Activated CD4-positive, alpha-beta T cell treated with anti-CD3 and anti-CD28 coated beads for 48 hours (primary cell): ENCODE measurements at places on chromosomes 5 and 9.

DNA sequence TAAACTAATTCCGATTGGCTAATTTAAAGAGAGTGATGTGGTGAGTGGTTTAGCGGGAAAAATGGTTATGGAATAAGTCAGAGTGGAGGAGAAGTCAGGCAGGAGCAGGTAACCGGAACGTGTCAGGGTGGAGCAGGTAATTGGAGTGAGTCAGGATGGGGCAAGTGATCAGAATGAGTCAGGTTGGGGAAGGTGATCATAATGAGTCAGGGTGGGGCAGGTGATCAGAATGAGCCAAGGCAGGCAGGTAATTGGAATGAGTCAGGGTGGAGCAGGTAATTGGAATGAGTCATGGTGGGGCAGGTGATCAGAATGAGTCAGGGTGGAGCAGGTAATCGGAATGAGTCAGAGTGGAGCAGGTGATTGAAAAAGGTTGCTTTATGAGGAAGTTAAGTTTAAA lies 101.4 kb downstream of the TMEM167A start:
- DNase-seq: peak; percentile 5

- no peak for DNase-seq
These were observed 27.7 kb downstream of the PCDHB15 start for GRCh38 chr5:141272906-141273305.

DNA sequence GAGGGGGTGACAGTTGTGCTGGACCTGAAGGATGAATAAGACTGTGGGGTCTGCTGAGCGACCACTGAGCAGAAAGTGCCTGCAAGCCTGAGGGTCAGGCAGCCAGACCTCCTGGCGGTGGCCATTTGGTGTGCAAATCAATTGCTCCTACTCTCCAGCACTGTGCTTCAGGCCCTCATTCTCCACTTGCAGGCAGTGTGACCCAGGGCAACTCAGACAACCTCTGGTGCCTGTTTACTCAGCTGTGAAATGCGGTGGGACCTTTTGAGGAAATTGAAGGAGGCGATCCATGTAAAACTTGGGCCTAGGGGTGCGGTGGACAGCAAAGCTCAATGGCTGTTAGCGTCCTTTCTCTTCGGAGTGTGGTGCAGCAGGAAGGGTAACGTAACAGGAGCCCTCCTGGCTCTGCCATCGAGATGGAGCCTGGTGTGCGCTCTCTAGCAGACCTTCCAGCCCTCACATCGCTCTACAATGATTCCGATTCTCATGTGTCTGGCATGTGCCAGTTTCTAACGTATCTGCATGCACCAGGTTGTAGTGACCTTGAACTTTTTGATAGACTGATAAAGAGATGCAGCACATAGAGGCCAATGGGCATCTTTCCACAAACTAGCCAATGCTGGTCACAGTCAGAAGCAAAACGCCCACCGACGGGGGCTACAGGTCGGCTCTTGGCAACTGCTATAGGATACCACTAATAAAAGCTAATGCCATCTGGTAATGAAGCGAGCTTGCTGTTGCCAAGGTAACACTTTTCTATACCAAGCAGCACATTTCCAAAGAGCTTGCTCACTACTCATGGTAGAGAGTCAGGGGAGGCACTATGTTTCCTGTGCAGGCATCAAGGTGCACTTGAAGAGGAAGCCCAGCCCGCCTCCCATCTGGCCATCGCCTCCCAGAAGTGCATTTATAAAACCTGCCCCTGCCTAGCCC lies 159.7 kb upstream of the RAPGEF1 start:
- DNase-seq: no peak

DNA sequence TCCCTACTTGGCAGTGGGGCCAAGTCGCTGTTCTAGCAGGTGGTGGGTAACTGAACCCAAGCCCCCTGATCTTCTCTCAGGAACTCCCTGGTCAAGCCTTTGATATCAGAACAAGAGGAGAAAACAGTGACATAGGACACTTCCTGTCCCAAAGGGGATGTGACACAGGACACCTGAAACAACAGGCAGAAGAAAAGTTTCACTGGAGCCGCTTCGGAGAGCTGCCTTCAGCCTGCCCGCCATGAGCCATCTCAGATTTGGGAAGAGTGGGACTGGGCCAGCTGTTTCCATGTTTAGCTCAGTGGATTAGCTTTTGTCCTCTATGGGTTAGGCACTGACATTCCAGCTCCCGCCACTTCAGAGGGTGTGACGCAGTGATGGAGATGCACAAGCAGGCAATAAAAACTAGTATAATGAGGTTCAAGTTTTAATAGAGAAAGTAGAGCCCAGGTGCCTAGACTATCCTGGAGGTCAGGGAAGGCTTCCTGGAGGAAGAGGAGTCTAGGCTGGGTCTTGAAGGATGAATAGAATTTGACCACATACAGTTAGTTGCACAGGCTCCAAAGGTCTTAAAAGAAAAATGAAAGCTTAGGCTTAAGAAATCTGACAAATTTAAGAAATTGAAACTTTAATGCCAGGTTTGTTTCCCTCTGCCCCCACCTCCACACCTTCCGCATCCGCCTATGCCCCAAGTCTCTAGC lies 104.1 kb upstream of the SPRY4 start:
- DNase-seq: no peak

GRCh38 chr9:124013309-124014210 lies 2.0 kb downstream of the LHX2 start:
- DNase-seq: no peak

GRCh38 chr5:132674671-132675506 lies 1.1 kb downstream of the IL4 start:
- DNase-seq: no peak

GRCh38 chr9:114409103-114409780 lies 21.5 kb upstream of the AKNA start:
- no peak for DNase-seq

- DNase-seq: no peak
These were observed 470.4 kb downstream of the ZSWIM6 start for GRCh38 chr5:61802456-61802855.

DNA sequence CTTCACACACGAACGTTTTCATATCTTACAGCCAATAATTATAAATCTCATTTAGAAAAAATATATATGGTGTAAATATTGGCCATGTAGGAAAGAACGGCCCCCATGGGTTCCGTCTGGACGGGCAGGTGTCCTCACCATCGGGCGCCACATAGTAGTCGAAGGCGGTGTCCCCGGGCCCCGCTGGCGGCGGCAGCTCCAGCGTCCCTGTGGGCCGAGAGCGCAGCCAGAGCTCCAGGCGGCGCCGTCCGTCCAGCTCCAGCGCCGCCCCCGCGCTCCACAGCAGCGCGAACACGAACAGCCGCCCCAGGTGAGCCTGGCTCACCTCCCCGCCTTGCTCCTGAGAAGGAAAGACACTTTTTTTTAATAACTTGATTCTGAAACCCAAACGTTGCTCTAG lies 134.6 kb downstream of the DNAH5 start:
- no peak for DNase-seq

DNA sequence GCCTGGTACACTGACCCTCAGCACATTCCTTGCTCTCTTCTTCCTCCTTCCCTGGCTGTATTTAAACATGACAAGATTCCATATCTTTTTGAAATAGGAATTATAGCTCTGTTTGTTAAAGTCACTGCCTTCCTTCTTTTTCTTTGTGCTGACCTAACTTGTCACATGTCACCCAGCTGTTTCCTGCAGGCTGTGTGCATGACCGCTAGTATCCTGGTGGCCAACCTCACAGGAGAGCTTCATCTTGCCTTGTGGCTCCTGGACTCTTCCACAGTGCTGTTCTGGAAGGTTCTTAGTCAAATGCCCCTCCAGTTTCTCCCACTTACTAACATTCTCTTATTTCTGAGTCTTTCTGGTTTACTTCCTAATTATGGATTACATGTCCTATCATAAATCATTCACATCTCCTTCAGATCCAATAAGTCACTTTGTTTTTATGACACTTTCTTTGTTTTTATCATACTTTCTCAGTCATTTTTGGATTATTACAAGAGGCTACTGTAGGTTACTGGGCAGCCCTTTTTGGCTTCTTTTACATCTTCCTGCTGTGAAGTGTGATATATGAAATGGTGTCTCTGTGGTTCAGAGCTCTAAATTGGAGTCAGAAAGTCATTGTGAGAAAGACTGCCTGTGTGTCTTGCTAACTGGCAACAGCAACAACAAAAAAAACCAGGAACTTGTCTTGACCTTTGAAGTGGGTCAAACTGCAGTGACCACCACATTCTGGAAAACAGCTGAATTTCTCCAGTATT lies 463.6 kb upstream of the DAP start:
- DNase-seq: no peak

- no peak for DNase-seq
These were observed 10.5 kb downstream of the EXD3 start for GRCh38 chr9:137412431-137412830.

- DNase-seq: no peak
These were observed 171.2 kb downstream of the SLC12A2 start for GRCh38 chr5:128254789-128255188.

- no peak for DNase-seq
These were observed 18.1 kb upstream of the FTMT start for GRCh38 chr5:121833617-121834016.

DNA sequence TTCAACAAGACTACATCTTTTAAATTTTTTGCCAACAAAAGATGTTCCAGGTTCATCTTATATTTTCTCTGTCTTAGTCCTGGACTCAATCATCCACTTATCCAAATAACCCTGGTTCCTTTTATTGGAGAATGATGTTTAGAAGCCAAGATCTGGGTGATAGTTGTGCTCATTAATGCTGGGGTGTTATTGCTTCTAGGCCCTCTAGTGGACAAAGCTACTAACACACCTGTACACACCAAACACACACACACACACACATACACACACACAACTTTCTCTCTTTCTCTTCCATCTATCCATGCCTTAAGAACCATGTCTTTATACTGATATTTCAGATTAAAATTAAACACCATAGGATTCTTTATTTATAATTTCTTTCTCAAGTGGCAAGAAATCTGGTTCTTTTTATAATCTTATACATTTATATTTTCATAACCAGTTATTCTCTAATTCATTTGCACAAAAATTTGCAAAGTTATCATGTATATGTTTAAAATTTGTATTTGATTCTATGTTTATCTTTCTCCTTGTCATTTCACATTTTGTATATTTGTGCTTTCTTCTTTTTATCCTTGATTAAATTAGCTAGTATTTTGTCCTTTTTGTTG lies 179.1 kb upstream of the SMIM23 start:
- DNase-seq: no peak

DNA sequence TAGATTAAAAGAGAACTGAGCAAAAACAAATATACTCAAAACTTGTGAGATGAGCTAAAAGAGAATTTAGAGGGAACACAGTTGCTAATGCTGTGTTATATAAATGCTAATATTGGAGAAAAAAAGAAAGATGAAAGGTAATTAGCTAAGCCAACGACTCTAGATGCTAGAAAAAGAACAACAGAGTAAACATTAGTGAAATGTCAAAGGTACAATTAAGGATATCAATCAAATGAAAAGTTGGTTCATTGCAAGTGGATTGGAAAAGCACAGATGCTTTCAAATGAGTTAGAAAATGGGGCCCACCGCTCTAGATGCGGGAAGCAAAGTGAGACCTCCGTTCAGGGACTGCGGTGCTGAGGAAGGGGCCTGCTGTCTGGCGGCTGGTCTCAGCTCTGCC lies 17.9 kb upstream of the BARHL1 start:
- no peak for DNase-seq

DNA sequence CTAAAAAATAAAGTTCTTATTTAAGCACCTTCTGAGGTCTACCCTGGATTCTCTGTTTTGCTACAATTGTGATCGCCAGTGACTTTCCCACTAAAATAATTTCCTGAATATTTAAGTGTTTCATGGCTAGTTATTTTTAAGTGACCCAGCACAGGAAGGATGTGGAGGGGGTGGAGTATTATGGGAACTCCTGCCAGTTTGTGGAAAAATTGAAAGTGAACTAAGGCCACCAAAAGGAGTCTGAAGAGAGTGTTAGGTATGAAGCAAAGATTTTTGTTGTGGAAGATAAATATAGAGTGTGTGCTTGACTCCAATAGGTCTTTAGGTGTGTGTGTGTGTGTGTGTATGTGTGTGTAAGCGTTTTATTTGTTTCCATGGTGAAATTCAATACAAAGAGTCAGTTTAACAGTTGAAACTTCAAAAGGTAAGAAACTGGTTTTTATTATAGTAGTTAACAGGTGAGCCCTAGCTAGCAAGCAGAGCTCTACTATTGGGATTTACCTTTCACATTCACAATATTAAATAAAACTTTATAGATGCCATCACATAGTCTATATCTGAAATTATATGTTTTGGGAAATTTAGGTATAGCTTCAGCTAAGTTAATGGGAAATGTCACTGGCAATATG lies 25.6 kb downstream of the RASGRF2 start:
- no peak for DNase-seq

DNA sequence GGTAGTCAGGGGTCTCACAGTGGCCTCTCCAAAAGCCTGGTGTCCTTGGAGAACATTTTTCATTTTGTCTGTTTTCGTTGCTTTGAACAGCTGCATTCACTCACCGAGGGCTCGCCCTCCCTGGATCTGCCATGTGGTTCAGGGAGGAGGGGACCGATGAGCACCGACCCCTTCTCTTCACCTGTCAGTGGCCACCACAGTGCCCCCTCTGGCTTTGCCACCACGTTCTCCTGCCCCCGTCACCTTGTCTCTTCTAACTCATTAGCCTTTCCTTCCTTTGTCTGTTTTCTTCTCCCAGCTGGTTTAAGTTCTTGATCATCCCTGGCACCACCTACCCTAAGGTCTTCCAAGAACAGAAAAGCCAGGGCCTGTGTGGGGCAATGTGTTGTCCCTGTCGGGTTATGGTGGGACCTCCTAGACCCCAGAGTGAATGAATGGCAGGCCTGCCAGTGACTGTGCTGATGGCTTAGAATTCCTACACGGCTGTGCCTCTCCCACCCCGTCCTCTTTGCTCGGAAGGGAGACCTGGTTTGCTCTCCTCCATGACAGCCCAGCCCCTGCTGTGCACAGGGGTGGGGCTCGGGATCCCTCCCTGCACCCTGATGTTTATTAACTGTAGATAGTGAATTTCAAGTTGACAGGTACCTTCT lies 90.0 kb downstream of the ANKRD33B start:
- no peak for DNase-seq

- peak; percentile 53 for DNase-seq
These were observed at the start of gene FAM169A for GRCh38 chr5:74865804-74866595. TSS of gene FAM169A (minus strand) at chr5:74866387. CDS start at chr5:74841676, 24,711 bp downstream.

- DNase-seq: no peak
These were observed 281.7 kb downstream of the OSTF1 start for GRCh38 chr9:75369989-75370388.

DNA sequence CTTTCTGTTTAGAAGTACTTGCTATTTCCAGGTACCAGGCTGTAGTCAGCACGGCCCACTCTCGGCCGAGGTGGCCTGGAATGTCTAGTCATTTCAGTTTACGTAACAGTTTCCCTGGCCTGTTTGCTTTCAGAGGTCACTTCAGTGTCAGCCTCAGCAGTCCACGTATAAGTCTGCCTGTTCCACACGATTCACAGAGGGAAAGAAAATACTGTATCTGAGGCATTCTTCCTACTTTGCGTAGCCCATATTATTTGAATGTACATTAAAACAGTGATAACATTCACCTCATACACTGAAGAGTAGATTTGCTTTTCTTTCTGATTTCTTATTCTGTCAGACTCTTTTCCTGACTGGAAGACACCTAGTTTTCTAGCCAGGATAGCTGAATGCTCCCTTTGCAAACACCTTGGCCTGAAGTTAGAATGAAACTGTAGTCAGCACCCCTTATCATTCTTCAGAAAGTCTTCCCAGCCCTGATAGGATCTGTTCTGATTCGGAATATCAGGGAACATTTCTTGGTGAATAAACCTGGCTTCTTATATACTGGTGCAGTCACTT lies 140.9 kb downstream of the AOPEP start:
- no peak for DNase-seq

- peak; percentile 12 for DNase-seq
These were observed 26.4 kb upstream of the CTNNA1 start for GRCh38 chr5:138726848-138727247.

- DNase-seq: no peak
These were observed 16.5 kb upstream of the NRARP start for GRCh38 chr9:137318602-137319001.

GRCh38 chr5:2378976-2379375 lies 372.5 kb downstream of the IRX2 start:
- no peak for DNase-seq
